ENCODE measurements at places on chromosomes 16 and 17. TPM values are rescaled to one million over a fixed set of nuclear protein-coding genes. Genes with fewer than 3 reads are reported as not detected.

GRCh38 chr16:79188739-79189122 lies 411.8 kb downstream of the MAF start:
- no peak for DNase-seq

GRCh38 chr17:59542960-59543635 lies 22.3 kb upstream of the DHX40 start:
- DNase-seq = no peak

DNA sequence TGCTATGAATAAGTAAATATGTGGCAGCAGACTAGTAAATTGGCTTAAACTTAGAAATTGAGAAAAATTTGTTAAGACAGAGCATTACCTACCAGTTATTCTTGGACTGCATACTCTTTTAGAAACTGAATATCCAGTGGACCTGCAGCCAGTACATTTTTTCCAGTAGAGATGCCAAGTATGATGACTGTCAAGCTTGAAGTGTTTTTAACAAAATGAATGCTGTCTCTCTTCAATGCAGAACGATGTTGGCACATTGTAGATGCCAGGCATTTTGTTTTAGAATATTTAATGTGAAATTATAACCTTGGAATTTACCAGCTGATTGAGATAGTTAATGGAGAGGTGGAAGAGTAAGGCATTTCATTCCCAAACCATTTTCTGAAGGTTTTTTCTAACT lies 52.5 kb downstream of the NFAT5 start:
- DNase-seq = no peak

- DNase-seq = no peak
Observed at GRCh38 chr17:66712453-66712852, 122.5 kb upstream of the CACNG5 start.

DNA sequence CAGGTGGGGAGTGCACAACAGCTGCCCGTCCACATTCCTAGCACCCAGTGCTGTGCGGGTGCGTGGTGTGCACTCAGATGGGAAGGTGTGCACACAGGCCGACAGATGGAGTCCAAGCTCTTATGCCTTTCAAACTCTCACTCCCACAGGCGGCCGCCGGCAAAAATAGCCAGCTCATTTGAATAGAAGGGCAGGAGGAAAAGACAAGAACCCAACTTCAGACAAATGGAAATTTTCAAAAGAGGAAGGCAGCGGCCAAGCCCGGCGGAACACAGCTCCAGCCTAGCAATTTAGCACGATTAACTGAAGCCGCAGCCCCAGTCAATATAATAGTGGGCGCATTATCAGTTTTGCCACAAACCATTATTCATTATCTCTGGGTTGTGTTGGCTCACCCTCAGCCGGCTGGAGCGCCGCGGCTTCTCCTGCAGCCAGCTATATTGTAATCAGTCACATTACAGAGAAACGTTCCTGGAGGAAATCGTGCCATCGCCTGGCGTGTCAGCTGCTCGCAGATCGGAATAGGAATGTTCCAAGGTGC lies 103.9 kb upstream of the SEC14L1 start:
- DNase-seq = no peak

- DNase-seq = peak; percentile 33
Observed at GRCh38 chr17:79836972-79837887, 2.0 kb downstream of the CBX4 start.

GRCh38 chr17:50763716-50764475 lies 3.4 kb downstream of the ANKRD40CL start:
- no peak for DNase-seq

- DNase-seq = no peak
Observed at GRCh38 chr17:75364078-75364477, 41.4 kb downstream of the GRB2 start.

- DNase-seq = no peak
Observed at GRCh38 chr16:50011707-50012106, 13.3 kb upstream of the CNEP1R1 start.

DNA sequence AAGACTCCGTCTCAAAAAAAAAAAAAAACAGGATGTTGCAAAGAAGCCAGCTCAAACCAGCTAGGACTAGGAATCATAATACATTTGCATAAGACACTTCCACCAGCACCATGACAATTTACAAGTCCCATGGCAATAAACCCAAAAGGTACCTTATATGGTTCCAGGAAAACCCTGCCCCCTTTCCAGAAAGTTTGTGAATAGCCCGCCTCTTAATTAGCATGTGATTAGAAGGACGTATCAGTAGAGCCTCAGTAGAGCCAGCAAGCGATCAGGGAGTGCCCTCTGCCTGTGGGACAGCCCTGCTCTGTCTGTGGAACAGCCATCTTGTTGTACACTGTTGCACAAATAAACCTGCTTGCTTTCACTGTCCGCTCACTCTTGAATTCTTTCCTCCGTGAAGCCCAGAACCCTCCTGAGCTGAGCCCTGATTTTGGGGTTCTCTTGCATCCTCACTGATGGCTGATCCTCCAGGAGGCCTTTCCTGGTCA lies 14.0 kb downstream of the NUPR1 start:
- DNase-seq = no peak

DNA sequence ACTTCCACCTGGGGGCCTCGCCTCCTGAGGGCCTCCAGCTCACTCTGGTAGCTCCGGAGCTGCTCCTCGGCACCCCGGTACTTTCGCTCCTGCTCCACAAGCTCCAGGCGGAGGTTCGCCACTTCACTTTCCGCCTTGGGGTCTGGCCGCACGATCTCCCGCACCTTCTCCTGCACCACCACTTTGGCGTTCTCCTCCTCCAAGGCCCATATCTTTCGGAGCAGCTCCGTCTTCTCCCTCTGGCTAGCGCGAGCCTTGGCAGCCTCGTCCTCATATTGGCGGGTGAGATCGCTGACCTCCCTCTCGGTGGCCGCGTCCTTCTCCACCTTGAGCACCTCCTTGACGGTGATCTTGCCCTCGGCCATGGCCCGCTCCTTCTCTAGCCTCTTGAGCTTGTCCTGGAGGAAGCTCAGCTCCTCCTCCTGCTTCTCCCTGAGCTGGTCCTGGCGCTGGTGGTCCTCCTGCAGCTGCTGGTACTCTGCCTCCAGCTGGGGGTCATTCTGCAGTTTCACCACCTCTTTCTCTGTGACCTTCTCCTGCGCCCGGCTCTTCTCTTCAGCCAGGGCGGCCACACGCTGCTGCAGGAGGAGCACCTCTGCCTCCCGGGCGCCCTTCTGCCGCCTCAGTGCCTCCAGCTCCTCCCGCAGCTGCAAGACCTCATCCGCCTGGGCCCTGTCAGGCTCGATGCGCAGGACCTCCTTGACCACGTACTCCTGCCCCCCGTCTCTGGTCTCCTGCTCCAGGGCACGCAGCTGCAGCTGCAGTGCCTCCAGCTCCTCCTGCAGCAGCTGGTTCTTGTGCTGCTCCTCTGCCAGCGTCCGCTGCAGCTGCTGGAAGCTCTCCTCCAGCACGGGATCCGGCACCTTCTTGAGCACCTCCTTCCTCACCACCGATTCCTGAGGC lies 37.9 kb downstream of the UBN1 start:
- DNase-seq = no peak

DNA sequence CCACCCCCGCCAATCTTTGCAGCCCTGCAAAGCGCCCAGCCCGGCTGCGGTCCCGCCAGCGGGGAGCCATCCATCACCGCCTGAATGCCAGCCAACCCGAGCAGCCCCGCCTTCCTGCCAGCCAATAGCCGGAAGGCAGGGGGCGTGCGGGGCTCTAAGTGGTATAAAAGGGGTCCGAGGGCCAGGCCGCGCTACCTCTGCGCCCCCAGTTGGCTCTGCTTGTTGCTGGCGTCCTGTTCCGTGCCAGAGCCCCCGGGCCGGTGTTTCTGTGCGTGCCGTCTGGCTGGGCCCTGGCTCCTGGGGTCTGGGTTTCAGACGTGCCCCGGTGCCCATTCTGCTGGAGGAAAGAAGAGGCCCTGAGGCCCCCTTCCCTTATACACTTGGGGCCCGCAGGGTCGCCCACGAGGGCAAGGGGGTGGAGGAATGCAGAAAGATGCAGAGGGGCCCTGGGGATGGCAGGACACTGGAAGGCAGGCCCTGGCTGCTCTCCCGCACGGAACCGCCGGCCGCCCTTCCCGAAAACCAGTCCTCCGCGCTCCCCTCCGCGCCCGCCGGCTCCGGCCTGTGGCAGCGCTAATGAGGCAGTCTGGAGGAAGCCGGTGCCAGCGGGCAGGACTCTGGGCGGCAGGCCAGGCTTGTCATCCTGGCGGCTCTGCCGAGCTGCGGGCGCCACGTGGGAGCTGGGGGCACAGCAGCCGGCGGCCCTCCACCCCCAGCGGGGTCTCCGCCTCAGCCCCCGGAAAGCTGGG lies 14.0 kb downstream of the COPZ2 start:
- DNase-seq = peak; percentile 25

- no peak for DNase-seq
Observed at GRCh38 chr17:66843627-66844026, 8.7 kb downstream of the CACNG5 start.

DNA sequence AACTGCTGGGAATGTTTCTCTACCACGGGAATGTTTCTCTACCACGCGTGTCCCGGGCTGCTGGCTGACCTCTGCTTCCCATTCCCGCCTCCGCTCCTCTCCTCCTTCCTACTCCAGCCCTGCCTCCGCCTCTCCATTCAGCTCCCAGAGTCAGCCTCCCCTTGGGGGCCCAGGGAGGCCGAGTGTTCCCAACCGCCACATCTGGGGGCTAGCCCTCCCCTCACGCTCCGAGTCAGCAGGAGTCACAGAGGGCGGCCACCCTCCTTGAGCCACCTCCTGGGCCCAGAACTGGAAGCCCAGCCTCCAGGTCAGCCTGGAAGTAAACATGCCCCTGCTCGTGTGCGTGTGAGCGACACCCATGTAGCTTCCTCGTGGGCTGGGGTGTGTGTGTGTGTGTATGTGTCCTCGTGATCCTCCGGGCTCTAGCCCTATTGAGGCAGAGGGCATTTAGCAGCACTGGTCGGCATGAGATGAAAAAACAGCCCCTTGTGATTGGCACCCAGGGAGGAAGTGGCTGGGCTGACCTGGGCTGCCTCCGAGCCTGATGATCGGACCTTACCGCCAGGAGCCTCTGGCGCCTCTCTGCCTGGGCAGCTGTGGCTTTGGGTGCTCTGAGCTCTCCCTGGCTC lies 7.3 kb downstream of the CYGB start:
- DNase-seq = no peak

DNA sequence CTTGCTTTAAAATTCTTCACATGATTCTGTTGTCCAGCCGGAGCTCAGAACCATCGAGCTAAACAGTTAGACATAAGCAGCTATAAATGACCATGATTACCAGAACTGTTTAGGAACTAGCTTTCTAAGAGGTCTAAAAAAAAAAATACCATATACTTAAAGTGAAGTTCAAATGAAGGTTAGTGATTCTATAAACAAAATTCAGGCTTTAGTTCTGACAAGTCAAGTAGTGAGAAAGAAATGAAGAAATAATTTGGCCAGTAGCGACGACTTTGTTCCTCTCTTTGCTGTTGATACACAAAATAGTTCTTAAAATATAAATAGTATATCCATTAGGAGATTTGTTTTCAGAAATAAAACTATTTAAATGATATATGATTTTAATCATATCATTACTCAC lies 27.7 kb downstream of the ABCA8 start:
- no peak for DNase-seq

- no peak for DNase-seq
Observed at GRCh38 chr17:68969101-68969500, 13.9 kb upstream of the ABCA8 start.

DNA sequence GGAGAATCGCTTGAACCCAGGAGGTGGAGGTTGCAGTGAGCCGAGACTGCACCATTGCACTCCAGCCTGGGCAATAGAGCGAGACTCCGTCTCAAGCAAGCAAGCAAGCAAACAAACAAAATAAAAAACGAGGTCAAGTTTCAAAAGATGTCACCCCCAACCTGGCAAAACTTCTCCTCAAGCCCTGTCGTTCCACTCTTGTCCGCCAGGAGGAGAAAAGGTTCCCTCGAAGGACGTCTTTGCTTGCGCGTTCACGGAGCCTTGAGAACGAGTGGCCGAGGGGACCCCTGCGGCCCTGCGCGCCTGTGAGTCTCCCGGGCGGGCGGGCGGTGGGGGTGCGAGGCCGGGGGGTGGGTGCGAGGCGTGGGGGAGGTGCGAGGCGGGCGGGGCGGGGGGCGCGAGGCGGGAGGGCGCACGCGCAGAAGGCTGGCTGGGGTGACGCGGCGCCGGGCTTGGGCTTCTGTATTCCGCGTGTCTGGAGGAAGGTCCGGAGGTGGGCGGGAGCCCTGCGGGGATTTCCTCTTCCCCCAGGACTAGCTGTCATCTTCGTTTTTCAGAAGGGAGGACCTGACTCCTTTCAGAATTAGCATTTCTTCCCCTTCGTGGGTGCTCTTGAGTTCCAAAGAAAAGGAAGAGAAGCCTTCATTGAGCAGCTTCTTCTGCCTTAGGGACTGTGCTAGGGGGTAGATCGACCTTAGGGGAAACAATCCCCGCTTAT lies 3.7 kb downstream of the SLC52A1 start:
- DNase-seq = peak; percentile 73

GRCh38 chr16:85235991-85236817 lies 123.9 kb upstream of the CIBAR2 start:
- DNase-seq = no peak

- no peak for DNase-seq
Observed at GRCh38 chr16:4098501-4098900, 17.7 kb downstream of the ADCY9 start.

DNA sequence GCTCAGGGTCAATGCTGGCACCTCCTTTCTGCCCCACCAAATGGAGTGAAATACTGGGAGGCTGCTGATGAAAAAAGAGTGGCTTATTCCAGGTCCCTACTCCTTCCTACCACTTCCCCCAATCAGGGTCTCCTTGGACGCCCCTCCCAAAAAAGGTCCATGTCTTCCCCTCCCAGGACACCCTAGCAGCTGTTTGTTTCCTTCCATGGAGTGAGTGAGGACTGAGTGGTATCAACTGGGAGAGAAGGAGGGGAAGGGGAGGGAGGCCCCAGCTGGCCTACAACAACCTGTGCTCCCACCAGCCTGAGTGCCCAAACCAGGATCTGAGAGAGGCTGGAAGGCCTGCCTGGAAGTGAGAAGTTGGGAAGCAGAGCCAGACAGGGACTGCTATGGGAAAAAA lies 28.7 kb upstream of the NGFR start:
- DNase-seq = no peak

DNA sequence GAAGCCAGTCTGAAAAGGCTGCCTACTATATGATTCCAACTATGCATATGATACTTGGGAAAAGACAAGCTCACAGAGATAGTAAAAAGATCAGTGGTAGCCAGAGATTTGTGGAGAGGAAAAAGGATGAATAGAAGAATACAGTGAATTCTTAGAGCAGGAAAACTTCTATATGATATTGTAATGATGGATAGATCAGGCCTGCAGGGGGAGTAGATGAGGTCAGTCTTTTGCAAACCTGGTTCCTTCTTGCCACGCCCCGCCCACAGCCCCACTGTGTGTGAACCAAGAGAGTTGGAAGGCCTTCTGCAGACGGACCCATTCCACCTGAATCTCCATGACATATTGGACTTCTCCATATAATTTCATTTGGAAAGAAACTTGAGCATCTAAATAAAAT lies 761 bp upstream of the CCL8 start:
- no peak for DNase-seq

- DNase-seq = no peak
Observed at GRCh38 chr17:62880120-62880519, 72.0 kb upstream of the MARCHF10 start.

The SLC16A13 gene
- total RNA-seq = 14.3 TPM

The IL17C gene
- not detected for total RNA-seq

The TP53TG3C gene
- not detected for total RNA-seq

The DNASE1 gene
- 10.0 TPM for total RNA-seq

The TBC1D3I gene
- 0.36 TPM for total RNA-seq

The TPSD1 gene
- total RNA-seq = not detected

The GINS2 gene
- 87.2 TPM for total RNA-seq

The MSI2 gene
- 278 TPM for total RNA-seq

The KRTAP4-3 gene
- total RNA-seq = not detected

The FN3K gene
- 2.7 TPM for total RNA-seq
